ENCODE measurements at places on chromosomes 6 and 20.

- DNase-seq, result no peak
Observed at GRCh38 chr6:91751526-91751925, 1164.7 kb upstream of the MAP3K7 start.

- no peak for DNase-seq
Observed at GRCh38 chr6:169075915-169076654, 177.6 kb downstream of the THBS2 start.

GRCh38 chr20:46195264-46196036 lies 77.3 kb downstream of the CD40 start:
- no peak for DNase-seq

DNA sequence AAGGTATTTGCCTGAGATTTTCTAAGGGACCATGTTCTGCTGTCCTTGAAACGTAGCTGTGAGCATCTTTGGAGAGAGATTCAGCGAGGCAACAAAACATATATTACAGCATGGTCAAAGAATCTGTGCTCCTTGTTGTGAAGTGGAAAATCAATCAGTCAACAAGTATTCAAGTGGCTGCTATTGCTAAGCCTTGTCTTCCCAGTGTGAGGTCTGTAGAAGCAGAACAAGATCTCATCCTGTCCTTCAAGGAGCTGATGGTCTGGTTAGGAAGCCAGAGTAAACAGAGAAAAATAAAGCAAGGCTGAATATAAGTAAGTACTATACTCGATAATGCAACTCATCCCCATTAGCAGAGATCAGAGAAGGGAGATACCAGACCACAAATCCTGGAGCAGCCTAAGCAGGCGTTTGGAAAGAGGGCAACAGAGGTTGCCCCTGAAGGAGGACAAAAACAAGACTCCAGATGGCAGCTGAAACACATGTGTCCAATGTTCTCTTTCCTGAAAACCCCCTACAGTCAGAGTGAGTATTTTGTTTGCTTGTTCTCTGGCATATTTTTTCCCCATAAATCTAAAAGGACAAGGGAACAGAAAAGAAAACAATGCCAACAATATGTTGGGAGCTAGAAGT lies 392.0 kb downstream of the SYNE1 start:
- no peak for DNase-seq

DNA sequence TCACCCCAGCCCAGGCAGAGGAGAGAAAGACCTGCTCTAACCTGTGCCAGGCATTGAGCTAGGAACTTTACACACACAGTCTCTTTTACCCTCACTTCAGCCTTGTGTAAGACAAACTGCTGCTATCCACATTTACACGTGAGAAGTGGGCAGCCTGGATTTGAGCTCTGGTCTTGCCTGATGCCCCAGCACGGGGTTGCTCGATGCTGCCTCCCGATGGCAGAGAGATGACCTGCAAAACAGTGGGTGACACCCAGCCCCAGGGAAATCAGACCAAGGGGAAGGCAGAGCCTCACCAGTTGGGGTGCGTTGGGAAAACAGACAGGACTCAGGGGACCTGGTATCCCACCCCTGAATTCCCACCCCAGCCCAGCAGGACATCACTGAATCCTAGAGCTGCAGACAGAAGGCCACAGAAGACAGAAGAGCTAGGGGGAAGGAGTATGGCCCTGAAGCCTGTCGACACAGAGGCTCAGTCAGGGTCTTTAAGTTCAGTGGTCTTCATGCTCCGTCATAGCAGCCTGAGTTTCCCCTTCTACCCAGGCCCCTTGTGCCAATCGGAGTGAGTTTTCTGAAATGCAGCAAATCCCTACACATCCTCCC lies 990 bp downstream of the BPI start:
- peak; percentile 7 for DNase-seq

DNA sequence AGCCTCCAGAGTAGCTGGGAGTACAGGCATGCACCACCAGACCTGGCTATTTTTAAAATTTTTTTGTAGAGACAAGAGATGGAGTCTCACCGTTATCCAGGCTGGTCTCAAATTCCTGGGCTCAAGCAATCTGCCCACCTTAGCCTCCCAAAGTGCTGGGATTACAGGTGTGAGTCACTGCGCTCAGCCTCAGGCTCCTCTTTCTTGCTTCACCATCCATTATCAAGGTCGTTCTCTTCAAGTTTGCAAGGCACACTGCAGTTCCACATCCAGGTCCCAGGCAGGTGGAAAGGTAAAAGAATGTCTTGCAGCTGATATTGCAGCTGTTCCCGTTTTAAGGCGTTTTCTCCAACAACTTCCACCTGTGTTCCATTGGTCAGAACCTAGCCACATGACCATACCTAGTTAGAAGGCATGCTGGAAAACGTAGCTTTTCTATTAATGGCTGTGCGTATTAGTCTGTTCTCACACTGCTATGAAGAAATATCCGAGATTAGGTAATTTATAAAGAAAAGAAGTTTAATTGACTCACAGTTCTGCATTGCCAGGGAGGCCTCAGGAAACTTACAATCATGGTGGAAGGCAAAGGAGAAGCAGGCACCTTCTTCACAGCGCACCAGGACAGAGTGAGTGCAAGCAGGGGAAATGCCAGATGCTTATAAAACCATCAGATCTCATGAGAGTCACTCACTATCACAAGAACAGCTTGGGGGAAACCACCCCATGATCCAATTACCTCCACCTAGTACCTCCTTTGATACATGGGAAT lies 51.7 kb downstream of the PCNA start:
- no peak for DNase-seq

DNA sequence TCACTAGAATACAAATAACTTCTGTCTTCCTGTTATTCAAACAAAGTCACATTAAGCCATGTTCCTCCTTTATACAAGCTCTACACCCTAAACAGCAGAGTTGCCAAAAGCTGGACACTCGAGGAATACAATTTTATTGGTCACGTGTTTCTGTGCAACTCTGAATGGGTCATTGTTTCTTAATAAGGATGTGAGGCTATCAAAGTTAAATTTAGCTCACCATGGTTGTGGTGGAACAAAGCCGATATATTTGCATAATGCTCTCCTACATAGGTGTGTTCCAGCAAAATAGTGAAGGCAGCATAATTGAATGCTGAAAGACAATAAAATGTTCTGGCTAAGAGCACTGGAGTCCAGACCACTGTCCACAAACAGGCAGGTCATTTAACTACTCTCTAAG lies 36.9 kb upstream of the CD2AP start:
- no peak for DNase-seq

- DNase-seq, result no peak
Observed at GRCh38 chr6:154358019-154358545, 1.5 kb upstream of the IPCEF1 start.

GRCh38 chr20:4247898-4248858 lies 232.8 kb upstream of the RNF24 start:
- no peak for DNase-seq

- no peak for DNase-seq
Observed at GRCh38 chr6:11374036-11375010, 141.9 kb upstream of the NEDD9 start.

DNA sequence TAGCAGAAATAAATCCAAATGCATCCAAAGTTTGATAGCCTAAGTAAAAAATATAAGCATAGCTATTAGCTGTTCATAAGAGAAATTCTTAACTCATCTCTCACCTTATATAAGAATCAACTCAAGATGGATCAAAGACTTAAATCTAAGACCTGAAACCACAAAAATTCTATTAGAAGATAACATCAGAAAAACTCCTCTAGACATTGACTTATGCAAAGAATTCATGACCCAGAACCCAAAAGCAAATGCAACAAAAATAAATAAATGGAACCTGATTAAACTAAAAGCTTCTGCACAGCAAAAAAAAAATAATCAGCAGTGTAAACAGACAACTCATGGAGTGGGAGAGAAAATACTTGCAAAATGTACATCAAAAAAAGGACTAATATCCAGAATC lies 184.3 kb downstream of the TFAP2A start:
- no peak for DNase-seq

GRCh38 chr20:53609491-53610445 lies 16.1 kb upstream of the ZNF217 start:
- DNase-seq, result peak; percentile 97

DNA sequence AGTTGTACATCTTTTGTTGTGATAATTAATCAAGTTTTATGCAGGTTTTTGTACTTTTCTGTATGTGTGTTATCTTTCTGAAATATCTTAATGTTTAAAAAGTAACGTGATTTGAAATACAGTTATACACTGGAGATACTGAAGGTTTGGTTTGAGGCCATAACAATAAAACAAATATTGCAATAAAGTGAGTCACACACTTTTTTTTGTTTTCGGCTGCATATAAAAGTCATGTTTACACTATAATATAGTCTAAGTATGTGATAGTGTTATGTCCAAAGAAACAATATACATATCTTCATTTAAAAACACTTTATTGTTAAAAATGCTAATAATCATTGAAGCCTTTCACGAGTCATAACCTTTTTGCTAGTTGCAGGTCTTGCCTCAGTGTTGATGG lies 473.1 kb upstream of the GJE1 start:
- no peak for DNase-seq

DNA sequence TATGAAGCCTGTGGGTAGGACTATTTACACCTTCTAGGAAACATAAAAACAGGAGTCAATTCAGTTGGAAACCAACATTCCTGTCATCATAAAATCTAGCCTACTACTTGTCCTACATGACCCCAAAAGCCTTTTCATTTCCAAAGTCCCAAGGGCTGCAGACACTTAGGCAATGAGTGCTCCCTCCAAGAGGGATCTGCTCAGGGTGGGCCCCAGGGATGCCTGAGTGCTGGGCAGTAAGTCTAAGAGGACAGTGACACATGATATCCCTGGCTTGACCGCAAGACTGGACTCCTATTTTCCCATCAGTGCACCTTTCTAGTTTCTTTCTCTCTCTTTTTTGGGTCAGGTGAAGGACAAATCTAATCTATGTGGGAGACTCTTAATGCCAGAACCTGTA lies 1101.3 kb downstream of the GRIK2 start:
- no peak for DNase-seq

DNA sequence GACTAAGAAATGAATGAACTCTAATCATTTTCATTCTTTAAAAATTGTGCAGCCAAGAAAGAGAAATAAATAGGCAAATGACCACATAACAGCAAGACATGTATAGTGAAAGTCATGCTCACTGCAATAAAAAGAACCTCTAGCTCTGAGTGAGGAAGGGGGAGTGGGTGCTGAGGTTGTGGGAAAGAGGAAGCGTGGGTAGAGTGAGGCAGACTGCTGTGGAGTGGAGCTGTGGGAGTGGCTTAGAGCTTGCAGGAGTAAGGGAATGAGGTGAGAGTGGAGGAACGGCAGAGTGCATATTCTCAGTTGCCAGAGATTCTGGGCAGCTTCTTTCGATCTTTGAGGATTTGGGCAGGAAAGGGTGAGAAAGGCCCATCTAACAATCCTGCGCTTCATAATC lies 10.4 kb downstream of the DEFB129 start:
- no peak for DNase-seq

DNA sequence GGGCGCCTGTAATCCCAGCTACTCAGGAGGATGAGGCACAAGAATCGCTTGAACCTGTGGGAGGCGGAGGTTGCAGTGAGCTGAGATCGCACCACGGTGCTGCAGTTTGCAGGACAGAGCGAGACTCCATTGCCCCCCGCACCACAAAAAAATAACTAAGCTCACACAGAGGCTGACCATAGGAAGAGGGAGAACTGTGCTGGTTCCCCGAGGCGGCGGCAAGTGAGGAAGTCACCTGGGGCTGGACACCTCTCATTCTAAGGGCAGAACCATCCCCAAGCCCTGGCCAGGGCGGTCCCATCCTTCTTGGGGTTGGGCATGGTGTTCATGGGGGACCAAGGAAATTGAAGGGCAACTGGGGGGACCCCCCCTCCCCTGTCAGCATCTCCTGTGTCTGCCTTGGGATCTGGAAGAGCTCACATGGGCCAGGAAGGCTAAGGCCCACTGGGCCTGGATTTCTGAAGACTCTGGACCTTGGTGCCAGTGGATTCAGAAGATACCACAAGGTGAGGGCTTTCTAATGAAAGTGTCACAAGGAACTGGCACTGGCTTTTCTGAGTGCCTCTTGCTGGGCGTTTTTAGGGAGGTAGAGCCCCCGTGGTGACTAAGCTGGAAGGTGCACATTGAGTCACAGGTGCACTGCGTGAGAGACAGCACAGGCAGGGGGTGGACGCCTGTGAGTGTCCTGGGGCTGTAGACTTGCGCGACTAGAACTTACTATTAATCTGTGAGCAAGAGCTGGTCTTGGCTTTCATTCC lies 11.5 kb downstream of the IRF4 start:
- DNase-seq, result no peak

DNA sequence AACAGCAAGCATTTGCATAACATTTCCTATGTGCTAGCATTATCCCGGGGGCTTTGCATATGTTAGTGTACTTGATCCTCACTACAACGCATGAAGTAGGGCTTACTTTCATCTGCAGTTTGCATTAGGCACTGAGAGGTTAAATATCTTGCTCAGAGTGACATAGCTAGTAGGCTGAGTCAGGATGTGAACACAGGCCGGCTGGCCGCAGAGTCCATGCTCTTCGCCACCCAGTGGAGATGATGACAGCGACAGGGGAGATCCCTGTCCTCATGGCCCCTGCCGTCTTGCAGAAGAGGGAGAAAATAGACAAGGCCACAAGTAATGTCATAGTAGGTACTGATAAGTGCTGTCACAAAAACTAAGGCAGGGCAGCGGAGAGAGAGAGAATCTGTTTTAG lies 46.9 kb downstream of the LYRM4 start:
- no peak for DNase-seq

- DNase-seq, result no peak
Observed at GRCh38 chr6:33140556-33140955, 51.7 kb downstream of the COL11A2 start.

DNA sequence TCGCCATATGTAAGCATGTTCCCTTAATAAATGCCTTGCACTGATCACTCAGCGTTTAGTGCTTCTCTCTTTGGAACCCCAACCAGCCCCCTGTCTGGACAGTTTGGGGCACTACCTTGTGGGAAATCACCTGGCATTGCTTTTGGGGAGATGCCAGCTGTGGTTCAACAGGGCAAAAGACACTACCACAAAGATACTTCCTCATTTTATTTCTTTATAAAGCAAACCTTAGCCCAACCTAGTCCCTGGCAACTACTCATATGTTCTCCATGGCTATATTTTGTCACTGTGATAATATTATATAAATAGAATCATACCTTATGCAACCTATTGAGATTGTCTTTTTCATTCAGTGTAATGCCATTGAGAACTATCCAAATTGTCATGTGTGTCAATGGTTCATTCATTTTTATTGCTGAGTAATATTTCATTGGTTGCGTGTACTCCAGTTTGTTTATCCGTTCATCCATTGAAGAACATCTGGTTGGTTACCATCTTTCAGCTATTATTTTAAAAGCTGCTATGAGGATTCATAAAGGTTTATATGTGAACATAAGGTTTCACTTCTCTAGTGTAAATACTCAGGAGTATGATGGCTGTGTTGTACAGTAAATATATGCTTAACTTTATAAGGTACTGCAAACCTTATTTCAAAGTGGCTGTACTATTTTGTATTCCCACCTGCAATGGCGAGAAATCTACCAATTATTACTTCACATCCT lies 114.8 kb downstream of the MOXD1 start:
- DNase-seq, result no peak

DNA sequence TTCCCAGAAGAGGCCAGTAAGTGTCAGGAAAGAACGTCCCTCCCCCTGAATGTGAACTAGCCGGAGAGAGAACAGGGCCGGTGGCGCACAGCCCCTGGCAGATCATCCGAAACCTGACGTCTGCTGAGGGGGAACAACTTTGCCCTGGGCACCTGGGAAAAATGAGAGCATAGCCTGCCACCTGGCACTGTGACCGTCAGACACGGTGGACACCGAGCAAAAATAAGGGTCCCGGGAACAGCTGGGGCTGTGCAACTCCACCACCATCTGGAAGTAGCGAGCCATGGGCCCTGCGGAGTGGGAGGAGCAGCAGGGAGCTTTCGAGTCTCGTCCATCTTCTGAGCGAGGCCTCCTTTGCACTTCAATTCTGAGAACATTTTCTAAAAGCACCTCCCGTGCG lies 110.8 kb downstream of the EDN3 start:
- no peak for DNase-seq

Data from Panc1 (cell line).